ENCODE measurements at places on chromosomes 2 and 18.

GRCh38 chr18:76505614-76506013, 10.6 kb upstream of the ZNF516 start:
- DNase-seq = peak; percentile 59

GRCh38 chr2:200540793-200541192, 14.8 kb downstream of the SGO2 start:
- no peak for DNase-seq

DNA sequence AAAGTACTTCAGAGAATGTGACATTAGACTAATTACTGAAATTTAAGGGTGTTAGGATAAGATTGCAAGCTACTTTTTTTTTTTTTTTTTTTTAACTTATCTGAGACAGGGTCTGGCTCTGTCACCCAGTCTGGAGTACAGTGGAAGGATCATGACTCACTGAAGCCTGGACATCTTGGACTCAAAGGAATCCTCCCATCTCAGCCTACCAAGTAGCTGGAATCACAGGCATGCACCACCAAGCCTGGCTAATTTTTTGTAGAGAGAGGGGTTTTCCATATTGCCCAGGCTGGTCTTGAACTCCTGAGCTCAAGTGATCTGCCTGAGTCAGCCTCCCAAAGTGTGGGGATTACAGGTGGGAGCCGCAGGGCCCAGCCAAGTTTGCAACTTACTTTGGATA, 1246.0 kb upstream of the ZEB2 start:
- DNase-seq = no peak

DNA sequence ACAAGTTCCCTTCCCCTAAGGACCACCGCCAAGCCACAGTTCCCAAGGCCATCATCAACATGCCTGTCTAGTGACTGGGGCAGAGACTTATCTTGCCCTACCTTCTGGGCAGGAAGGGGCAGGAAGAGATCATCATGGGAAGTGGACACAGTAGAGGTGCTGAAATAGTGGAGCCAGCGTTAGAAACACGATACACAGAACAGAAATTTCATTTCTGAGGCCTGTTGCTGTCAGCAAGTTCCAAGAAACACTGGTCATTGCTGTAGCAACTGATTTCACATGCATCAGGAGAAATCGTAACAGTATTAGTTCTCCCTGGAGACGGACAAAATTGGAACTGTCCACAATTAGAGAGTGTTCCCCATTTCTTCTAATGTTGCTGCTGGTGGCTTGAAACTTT, 83.0 kb downstream of the COLEC12 start:
- no peak for DNase-seq

GRCh38 chr2:230127195-230127594, 58.5 kb upstream of the SLC16A14 start:
- peak; percentile 30 for DNase-seq

GRCh38 chr18:12068950-12069320, 24.7 kb upstream of the ANKRD62 start:
- no peak for DNase-seq

- DNase-seq = no peak
Measured at GRCh38 chr2:166573391-166573790, 79.3 kb upstream of the SCN7A start.

GRCh38 chr2:157903151-157903550, 27.0 kb upstream of the ACVR1 start:
- no peak for DNase-seq

- no peak for DNase-seq
Measured at GRCh38 chr2:100880730-100881129, 60.8 kb downstream of the NPAS2 start.

DNA sequence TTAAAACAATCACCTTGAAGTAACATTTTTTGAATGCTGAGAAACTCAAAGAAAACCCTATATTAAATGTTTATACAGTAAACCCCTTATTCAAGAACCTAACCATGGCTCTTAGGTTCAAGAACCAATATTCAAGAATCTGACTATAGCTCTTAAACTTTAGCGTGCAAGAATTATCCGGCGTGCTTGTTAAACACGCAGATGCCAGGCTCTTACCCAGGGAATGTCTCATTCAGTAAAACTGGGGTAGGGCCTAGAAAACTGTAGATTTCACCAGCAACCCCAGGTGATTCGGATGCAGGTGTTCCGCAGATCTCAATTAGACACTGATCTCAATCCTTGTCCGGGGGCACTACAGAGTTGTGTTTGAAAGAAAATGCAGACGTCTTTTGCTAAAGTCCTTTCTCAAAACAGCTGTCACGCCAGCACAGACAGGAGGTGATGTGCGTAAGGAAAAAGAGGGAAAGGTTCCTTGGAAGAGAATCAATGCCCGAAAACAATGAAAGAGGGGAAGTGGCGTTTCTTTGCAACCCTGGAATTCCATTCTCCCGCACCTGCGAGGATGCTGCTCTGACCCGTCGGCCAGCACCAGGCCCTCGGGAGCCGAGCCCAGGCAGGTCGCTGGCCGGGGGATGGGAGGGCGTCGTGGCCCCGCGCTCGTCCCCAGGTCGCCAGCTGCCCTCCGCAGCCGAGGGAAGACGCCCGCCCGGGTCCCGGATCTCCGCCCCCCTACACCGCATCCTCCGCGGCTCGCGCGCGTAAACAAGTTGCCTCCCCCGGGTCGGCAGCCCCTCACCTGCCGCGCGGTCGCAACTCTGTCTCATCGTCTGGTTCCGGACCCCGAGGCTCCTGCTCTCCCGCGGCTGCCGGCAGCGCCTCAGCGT, 851 bp downstream of the EIF2AK3 start:
- DNase-seq = no peak

DNA sequence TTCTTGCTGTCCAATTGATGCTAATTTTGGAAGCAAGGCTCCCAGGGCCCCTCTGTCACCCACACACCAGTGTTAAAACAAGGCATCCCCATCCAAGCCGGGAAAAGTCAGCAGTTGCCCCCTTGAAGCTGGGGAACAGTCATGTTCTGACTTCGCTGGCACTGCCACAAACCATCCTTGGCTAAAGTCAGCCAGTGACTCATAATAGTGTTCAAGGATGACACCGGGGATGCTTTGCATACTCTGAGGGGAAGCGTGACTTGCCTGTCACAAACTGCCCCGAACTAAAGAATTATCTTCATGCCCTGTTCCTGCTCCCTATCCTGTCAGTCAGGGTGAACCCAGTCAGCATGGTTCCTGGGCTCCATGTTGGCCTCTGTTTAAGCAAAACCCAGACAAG, 37.0 kb downstream of the TGFA start:
- DNase-seq = peak; percentile 8

DNA sequence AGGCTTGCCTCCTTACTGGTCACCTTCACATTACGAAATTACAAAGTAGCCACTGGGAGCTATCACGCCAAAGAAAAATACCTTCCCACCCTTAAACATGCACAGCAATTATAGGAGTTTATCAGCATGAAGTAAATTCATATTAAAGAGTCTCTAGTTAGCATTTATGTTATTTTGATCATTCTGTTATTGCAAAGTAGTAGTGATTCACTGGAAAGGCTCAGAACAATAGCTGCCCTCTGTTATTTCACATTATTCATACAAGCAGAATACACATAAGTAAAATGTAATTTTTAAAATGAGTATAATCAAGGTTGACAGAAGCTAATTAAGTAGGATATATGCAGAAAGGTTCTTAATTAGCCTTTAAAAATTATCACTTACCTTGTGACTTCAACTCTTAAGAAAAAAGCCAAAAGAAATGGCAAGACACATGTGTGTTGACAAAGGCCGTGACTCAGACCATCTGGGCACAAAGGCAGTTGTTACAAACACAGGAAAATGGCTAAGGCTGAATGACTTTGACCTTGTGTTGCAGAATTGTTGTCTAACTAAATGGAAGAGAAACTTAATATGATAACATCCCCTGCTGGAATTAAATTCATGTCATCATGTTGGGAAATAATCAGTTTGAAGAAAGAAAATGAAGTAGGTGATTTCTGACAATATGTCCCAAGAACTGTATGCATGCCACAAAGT, 108.3 kb downstream of the ARL6IP6 start:
- DNase-seq = no peak

- DNase-seq = no peak
Measured at GRCh38 chr2:112092286-112093041, 37.4 kb downstream of the TMEM87B start.

- no peak for DNase-seq
Measured at GRCh38 chr18:33020877-33021276, 248.1 kb upstream of the KLHL14 start.

GRCh38 chr2:6074089-6074643, 382.0 kb downstream of the SOX11 start:
- no peak for DNase-seq
